ENCODE measurements at places on chromosomes 3 and 15.

- no peak for DNase-seq
Observed at GRCh38 chr3:41317718-41318117, 118.4 kb downstream of the CTNNB1 start.

- peak; percentile 57 for DNase-seq
Observed at GRCh38 chr3:189394599-189395121, 222.9 kb downstream of the TPRG1 start.

- DNase-seq, result no peak
Observed at GRCh38 chr3:197881970-197882338, 68.0 kb upstream of the RPL35A start.

DNA sequence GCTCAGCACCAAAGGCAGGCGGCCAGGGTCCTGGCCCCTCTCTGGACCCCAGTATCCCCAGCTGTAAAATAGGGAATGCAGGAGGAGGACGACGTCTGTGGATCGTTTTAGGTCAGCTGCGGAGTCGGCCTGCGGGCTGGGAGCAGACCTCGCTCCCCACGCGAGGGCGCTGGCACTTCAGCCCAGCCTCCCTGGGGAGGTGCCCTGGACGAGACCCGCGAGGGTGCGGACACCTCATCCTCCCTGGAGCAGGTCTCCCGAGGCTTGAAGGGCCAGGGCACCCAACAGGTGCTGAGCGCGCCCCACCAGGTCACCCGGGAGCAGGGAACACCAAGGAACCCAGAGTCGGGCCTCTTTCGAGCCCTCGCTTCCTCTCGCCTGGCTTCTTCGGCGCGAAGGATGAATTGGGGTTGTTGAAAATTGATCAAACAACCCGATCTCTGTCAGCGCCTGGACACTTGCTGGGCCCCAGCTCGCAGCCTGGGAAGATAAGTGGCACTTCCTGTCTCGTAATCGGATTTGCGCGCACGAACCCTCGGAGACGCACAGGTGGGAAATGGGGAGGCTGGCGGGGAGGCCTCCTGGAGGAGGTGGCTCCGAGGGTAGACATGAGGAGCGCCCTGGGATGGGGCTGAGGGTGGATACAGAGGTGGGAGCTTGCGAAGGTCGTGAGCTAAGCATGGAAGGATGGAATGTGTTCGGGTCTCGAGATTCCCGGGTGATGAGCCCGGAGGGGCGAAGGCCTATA lies 588 bp upstream of the VIPR1 start:
- no peak for DNase-seq

- no peak for DNase-seq
Observed at GRCh38 chr15:72402726-72403125, 4.6 kb downstream of the TMEM202 start.

DNA sequence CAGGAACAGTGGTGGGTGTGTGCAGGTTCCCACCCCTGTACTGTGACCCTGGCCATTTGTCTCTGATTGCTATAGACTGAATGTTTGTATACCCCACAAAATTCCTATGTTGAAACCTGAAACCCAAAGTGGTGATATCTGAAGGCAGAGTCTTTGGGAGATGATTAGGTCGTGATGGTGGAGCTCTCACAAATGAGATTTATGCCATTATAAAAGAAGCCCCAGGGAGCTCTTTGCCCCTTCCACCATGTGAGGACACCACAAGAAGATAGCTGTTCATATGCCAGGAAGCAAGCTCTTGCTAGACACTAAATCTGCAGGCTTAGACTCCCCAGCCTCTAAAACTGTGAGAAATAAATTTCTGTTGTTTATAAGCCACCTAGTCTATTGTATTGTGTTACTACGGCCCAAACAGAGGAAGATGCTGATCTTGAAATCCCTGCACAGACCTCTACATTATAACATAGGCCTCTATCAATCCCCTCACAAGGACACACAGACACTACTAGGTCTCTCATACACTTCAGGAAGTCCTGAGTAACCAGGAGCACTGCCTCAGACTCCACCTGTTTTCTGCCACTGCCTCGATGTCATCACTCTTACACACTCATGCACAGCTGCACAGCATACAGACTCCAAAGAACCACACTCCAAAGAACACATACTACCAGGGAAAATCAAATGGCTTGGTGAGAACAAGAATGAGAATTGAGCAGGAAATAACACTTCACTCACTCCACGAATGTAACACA lies 14.7 kb downstream of the IGSF11 start:
- DNase-seq, result no peak

- no peak for DNase-seq
Observed at GRCh38 chr15:54011656-54012055, 33.4 kb downstream of the UNC13C start.

GRCh38 chr3:188581792-188582191 lies 427.8 kb downstream of the LPP start:
- no peak for DNase-seq

DNA sequence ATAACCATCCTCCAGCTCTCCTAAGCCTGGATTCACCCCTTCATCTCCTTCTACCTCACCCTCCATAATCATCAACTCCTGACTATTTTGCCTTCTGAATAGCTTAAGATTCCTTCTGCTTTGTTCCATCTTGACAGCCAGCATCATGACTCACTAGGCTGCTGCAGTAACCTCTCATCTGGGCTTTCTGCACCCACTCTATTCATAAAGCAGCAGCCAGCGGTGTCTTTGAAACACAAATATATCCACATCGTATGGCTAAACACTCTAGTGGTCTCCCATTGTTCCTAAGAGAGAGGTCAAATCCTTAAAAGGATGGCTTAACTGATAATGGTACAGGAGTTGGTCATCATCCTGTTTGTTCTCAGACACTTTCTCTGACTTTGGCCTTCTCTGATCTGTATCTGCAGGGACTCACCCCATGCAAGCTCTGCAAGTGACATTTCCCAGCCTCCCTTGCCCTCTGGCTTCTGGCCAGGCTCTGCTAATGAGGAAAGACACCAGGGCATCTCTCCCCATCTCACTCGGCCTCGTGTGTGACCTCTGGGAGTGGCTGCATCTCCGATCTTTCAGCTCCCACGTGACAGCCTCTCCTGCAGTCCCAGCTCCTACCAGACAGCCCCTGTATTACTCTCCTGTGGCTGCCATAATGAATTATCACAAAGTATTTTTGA lies 6.2 kb downstream of the GRK7 start:
- no peak for DNase-seq

DNA sequence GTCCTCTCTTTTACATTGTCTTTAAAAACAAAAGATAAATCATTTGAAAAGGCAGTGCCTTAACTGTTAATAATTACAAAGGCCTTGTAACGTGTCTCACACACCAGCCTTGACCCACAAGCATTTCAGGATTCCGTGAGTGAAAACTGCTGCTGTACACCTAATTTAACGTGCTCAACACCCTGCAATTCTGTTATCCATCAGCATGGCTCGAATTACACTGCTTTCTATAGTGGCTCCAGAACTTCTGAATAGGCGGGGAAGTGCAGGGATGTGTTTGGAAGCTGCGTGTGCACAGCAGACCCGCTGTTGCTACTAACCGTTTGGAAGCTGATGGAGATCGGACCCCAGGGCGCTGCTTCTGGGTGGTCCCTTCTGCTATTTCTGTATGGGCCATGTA lies 9.9 kb upstream of the ETFA start:
- no peak for DNase-seq

- DNase-seq, result no peak
Observed at GRCh38 chr3:98807561-98807960, 44.4 kb downstream of the ST3GAL6 start.

DNA sequence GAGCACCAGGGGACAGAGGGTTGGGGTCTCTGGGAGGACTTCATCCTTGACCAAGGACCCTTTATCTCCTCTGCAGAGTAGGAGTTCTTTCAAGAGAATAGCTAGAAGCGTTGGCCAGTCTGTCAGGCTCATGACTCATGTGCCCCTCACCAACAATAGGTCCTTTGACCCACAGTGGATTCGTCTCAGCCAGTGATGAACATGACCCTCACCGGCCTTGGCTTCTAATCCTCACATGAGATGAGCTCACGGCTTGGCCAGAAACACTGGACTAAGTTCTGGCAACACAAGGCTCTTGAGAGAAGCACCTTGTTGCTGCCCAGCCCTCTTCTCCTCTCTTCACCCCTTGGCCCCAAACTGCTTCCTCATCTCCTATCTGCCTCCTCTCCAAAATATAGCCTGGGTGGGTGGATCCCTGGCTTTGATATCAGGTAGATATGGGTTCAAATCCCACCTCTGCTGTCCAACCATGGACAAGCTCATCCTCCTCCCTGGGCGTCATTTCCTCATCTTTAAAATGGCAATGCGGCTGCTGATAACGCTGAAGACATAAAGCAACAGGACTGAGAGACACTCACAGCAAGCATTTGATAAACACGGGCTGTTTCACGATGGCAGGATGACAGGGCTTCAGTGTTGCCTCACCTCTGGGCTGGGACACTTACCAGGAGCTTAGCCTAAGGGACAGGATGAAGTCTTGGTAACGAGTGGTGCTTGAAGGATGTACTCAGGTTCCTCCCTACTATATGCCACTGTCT lies 446.7 kb upstream of the PROK2 start:
- no peak for DNase-seq

GRCh38 chr15:29860872-29861271 lies 38.6 kb upstream of the TJP1 start:
- no peak for DNase-seq

GRCh38 chr3:169058681-169059080 lies 604.8 kb downstream of the MECOM start:
- no peak for DNase-seq

DNA sequence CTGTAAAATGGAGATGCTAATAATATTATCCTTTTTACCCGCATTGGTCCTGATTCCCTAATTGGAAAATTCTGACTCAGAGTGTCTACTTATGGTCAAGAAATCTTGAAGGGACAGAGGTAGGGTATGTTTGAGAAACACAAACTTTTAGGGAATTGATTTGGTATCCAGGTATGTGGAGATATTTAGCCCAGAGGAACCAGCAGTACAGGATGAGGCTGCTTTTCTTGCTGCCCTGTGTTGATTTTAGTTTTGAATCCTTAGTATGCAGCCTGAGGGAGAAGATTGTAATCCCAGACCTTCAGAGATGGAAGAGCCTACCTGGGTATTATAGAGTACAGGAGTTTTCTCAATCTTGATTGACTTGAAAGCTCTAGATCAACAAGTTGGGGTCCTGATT lies 569.1 kb downstream of the PDCD6IP start:
- no peak for DNase-seq

DNA sequence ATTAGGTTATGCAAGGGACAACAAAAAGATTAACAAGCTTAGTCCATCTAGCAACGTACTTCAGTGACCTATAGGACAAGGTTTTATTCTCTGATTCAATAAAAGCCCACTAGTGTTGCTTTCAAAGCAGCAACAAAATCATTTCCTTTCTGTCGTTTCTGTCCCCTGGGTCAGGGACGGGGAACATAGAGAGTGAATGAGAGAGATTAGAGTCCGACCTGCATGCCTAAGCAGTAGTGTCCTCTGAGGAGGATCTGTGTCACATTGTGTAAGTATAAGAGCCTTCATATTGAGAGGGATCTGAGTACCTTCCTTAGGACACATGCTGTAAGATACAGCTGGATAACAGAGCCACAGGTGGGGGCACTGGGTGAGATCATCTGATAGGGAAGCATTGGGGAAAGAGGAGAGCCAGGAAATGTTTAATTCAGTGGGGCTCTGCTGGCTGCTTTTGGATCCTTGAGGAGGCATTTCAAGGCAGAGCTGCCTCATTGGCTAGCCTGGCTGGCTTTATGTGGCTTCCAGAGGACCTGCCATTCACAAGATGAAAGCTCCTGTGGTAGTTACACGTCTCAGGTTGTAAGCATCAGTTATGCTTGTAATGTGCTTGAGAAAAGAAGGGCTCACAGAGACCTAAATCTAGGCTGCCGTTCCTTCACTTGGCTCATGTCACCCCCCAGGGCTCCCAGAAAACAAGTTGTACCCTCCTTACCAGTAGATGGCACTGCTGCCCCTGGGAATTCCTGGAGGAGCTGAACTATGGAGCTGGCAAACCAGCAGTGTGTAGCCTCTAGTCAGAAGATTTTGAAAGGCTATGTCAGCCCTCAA lies 2.7 kb downstream of the TMEM108 start:
- peak; percentile 16 for DNase-seq

DNA sequence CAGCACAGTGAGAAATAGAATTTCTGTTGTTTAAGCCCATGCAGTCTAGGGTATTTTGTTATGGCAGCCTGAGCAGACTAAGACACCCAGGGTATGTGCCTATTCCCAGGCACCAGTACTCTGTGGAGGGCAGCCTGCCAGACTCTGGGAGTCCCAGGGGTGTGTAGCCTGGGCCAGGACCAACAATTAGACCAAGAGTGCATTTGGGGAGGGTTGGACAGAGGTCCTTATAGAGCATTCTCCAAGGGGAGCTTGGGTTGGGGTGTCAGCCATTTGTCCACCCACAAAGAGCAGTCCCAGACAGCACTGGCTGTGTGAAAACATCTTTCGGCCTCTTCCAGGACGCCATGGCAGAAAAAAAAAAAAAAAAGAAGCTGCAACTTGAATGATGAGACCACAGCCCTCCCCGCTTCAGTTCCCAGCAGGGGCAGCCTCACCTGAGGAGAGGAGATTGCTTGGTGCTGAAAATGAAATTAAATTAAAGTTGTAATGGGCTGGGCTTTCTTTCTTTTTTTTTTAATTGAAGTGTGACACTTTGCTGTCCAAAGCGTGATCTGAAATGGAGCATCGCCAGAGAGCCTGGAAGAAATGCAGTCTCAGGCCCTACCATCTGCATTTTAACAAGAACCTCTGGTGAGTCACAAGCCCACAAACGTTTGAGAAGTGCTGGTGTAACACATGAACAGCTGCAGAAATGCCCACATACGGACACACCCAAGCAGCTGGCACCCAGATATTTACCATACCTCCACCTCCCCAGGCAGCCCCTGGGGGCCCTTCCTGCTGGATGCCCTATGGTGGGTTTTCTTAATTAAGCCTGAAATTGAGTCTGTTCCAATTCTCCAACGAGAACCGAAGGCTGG lies 21.3 kb upstream of the CAV3 start:
- no peak for DNase-seq

GRCh38 chr3:154987846-154988245 lies 92.3 kb upstream of the MME start:
- no peak for DNase-seq

DNA sequence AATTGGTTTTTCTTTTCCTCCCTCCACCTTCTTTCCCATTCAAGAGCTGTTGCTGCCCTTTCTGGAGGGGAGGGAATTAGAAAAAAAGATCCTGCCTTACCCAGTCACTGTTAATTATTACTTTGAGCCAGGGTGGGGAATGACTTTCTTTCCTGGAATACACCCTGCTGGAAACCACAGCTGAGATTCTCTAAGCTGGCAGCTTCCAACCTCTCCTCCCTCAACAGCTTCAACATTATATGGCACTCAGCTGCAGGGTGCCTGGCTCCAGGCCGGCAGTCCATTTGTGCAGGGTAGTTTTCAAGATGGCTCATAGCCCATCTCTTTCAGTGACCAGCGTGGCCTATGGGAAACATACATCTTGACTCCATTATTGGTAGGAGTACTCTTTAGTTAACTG lies 105.8 kb downstream of the UBE3A start:
- DNase-seq, result no peak

- no peak for DNase-seq
Observed at GRCh38 chr15:73686781-73687256, 2.6 kb downstream of the CD276 start.

- no peak for DNase-seq
Observed at GRCh38 chr15:75663931-75664421, 16.3 kb downstream of the SNX33 start.

- no peak for DNase-seq
Observed at GRCh38 chr15:63436872-63437375, 55.3 kb upstream of the CA12 start.

GRCh38 chr3:67044955-67045354 lies 46.8 kb downstream of the KBTBD8 start:
- no peak for DNase-seq

Data from GM12864 (cell line).